Right ventricle myocardium superior (tissue), 1 donor: ENCODE measurements at places on chromosomes 11 and 22. TPM values are rescaled to one million over a fixed set of nuclear protein-coding genes. Genes with fewer than 3 reads are reported as not detected.

Gene HTR3A
- total RNA-seq, result not detected

Gene IL18BP
- total RNA-seq, result 3.7 TPM

Gene MS4A1
- not detected for total RNA-seq

Gene NUDT8
- total RNA-seq, result 110 TPM

Gene RELT
- 1.3 TPM for total RNA-seq

Gene POU2AF1
- total RNA-seq, result 0.27 TPM

Gene FOLR2
- total RNA-seq, result 27.1 TPM

Gene TMEM151A
- not detected for total RNA-seq

Gene SF3A1
- 87.7 TPM for total RNA-seq

Gene NLRP14
- not detected for total RNA-seq

Gene PKNOX2
- 5.8 TPM for total RNA-seq

DNA sequence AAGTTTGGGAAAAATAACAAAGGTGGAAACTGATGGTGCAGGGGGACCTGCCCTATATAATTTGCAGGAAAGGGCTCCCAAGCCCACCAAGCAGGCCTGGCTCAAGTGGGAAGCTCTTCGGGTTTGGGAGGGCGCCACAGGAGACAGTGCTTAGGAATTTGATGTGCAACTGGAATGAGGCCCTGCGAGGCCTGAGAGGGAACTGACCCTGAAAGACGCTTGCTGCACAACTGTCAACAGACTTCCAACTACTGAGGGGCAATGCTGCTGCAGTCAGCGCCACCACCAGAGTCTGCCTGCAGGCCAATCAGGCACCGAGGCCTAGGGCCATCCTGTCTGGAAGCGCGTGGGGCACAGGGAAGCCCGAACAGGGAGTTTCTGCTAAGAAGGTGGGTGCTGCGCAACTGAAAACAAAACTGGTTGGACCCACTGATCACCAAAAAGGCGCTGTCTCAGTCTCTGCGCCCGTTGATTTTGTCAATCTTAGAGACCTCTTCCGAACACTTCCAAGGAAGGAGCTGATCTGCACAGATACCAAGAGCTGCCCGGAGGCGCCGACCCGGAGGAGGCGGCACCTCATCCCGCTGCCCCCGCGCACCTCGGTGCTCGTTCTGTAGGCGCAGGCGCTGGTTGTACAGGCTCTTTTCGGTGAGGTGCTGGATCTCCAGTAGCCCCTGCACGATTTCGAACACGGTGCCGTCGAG is 667 bp downstream of the DGCR6L start:
- DNase-seq, result peak; percentile 30

DNA sequence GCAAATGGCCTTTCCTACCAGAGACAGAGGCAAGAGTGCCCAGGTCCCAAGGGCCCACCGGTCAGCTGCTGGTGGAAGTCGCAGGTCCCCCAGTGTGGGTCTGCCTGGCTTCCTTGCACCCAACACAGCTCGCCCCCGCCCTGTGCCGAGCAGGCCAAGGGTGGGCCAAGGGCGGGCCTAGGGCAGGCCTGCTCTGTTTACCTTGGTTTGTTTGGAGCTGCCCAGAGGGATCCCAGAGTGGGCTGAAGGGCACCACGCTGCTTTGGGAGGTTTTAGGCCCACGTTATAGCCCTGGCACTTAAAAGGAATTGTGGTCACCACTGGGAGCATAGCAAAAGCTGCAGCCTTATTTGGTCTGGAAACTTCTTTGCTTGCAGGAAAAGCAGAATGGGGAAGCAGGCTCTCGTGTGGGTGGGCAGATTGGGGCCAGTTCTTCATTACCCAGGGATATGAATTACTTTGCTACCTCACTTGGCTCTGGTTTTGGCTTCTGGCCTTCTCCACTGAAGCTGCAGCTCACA is 38.0 kb downstream of the MRGPRD start:
- DNase-seq, result no peak

DNA sequence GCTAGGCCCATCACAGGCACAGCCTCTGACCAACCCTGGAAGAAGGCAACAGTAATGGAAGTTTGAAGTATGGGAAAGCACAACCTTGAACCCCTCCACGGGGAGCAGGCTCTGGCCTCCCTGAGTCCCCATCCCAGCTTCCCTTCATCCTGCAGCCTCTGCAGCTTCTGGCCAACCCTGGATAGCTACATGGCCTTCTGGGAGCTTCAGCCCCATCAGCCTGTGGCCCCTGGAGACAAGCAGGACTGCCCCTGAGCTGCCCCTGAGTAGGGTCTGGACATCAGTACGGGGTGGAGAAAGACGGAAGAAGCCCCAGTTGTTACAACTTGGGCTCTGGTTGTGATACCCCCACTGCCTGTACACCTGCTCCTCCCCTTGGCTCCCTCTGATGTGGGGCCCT is 113.8 kb upstream of the CD82 start:
- DNase-seq, result no peak

GRCh38 chr11:95344932-95345642 is 114.1 kb upstream of the SESN3 start:
- DNase-seq, result no peak

DNA sequence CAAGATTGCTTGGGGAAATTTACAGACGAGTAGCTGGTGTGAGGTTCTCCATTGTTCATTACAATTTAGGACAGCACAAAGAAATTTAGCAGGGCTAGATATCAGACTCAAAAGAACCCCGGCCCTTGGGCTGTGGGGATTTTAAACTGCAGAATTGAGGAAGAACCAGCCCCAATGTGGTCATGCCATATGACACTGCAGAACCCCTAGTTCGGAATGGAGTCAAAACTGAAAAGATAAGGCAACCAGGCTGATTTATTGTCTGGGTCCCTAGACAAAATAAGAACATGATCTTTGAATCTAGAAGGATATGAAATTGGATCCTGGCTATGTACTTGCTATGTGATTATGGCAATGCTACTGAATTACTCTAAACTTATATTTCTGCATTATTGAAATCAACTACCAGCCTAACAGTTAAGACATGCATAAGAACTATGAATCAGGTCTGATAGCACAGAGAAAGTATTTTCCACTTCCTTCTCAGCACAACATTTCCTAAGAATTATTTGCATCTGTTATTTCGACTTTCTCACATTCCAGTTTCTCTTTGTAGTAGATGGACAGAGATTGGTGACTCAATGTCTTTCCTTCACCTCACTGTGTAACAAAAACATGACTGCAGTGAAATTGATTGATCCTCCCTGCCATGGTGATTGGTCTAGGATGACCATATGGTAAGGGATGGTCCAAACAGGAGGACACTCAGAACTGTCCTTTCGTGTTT is 13.2 kb downstream of the MMP3 start:
- DNase-seq, result no peak

DNA sequence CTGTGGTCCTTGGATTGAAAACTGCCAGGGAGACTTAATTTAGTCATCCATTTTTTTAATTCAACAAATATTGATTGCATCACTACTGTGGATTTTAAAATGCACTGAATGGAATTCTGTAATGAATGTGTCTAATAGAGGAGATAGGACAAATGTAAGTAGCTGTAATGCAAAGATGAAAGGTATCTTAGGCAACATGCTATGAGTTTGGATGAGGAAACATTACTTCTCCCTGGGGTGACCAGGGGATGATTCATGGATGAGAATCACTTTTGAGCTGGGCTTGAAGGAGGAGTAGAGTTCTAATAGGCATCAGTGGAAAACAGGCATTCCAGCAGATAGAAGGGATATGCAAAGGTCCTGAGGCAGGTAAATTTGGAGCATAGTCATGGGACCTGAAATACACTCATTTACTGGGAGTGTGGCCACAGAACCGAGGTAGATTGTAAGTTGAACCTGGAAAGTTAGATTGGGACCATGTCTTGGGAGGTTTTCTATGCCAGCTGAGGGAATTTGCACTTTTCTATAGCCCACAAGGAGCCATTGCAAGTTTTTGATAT is 43.4 kb downstream of the PKNOX2 start:
- no peak for DNase-seq

- DNase-seq, result no peak
These were observed 9.8 kb upstream of the EIF3F start for GRCh38 chr11:7977232-7977917.

- peak; percentile 63 for DNase-seq
These were observed 2.5 kb upstream of the RCN1 start for GRCh38 chr11:32088117-32088941.

DNA sequence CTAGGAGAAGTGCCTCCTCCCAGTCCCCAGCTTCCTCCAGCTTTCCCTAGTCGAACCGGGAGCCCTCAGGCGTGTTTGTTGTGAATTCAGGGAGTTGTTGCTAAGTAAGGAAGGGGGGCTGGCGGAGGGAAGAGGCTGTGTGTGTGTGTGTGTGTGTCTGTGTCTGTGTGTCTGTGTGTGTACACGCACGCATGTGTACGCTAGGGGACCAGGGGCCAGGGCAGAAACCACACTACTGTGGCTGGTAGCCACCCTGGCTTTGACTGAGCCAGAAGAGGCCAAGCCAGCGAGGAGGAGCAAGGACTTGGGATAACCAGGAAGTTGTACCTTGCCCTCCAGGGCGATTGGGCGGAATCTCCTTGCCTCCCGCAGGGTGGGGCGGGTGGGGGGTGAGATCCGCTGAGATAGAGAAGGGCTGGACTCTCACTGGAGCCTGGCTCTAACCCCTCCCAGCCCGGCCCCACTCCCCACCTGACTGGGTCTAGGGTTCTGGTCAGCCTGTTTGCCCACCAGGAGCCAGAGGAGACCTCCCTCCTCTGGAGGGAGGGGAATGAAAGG is 7.5 kb downstream of the BCL9L start:
- DNase-seq, result peak; percentile 88

- no peak for DNase-seq
These were observed 8.7 kb downstream of the DRAP1 start for GRCh38 chr11:65927904-65928397.

DNA sequence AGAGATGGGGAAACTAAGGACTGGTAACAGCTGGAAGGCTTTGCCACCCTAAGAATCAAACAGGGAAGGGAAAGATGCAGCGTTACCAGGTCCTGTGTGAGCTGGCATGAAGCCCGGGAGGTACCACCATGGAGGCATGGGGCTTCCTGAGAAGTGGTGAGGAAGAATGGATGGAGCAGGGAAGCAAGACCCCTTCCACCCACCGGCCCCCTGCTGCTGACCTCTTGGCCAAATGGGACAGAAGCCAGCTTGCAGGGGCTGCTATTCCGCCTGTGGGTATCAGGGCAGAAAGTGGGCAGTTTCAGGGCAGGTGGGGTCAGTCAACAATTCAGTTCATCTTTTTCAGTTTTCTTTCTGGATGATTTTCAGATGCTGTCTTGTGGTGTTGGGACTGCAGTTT is 1099.9 kb downstream of the TBC1D22A start:
- no peak for DNase-seq

GRCh38 chr11:121550247-121551030 is 97.7 kb upstream of the SORL1-AS1 start:
- no peak for DNase-seq

DNA sequence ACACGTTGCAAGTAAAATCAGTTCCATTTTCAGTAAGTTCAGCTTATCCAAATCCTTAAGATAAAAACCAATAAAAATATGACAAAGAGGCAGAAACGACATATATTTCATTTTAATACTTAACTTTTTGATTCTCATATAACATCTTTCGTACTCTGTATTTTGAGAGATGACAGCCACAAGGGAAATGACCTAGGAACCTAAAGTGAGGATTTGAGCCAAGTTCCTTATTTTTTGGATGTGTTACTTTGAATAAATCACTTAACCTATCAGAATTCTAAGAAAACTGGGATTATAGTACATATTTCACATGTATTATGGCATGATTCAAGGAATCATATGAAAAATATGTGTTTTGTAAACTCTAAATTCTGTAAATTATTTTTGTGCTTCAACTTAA is 143.6 kb upstream of the TRPC6 start:
- no peak for DNase-seq

GRCh38 chr11:4065086-4065485 is 29.5 kb upstream of the RRM1 start:
- DNase-seq, result no peak

- DNase-seq, result no peak
These were observed 199.1 kb downstream of the SWAP70 start for GRCh38 chr11:9862981-9863380.

DNA sequence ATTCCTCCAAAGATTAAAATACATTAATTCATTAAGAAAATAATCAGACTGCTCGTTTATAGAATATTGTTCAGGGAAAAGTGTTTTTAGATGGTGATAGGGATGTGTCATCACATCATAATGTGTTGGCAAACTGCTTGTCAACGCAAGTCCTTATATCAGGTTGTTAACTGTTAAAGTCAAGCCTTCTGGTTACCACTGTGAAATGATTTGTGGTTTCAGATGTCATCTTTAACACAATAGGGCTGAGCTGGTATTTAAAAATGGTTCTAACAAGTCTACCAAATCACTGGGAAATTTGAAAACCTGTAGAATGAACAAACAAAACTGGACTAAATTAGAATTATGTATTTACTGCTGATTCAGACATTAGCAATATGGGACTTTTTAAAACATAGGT is 2.4 kb upstream of the MMP13 start:
- DNase-seq, result no peak

DNA sequence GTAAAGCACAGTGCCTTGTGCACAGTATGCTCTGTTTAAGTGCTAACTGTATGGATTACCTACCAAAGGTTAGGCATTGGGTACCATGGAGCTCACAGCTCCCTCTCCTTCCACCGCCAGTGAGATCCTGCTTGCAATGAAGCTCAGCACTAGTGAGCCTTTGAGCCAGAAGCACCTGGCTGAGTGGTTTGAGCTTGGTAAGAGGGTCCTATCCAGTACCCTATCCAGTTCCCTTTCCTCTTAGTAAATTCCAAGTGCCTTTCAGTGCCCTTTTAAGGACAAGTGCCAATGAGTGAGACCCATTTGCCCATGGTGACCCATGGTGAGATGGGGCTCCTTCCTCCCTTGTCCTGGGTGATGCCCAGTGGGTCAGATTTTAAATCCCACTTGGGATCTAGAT is 43.1 kb upstream of the NAV2 start:
- DNase-seq, result no peak

- DNase-seq, result no peak
These were observed 26.7 kb downstream of the ANKRD42 start for GRCh38 chr11:83220260-83220659.

- no peak for DNase-seq
These were observed 4.5 kb downstream of the FAM118A start for GRCh38 chr22:45314054-45314721.

DNA sequence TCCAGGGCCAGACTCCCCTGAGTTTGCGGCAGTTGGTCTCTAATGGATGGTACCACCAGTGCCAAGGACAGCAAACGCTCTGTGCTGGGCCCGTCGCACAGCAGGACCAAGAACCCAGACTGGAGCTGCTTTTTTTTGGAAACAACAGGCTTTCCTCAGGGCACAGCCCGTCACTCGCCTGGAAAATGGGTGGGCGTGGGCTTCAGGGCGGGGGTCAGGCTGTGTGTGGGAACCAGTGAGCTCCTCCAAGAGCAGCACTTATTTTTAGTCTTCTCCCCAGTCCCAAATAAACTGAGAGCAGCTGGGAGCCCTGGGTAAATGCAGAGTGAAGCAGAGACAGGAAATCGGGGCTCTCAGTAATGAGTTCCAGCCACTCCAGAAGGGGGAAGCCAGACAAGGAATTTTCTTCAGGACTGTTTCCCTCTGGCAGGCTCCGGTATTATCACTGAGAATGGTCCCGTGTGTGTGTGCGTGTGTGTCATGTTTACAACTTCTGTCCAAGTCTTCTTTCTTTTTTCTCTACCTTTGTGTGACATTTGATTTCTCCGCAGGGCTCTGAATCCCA is 63.0 kb downstream of the PPFIBP2 start:
- DNase-seq, result peak; percentile 51

- no peak for DNase-seq
These were observed 32.2 kb upstream of the LDLRAD3 start for GRCh38 chr11:35911616-35912165.
